ENCODE measurements at places on chromosomes 1 and 21.

- DNase-seq = no peak
Observed at GRCh38 chr1:105485207-105485606, 1571.3 kb upstream of the PRMT6 start.

- no peak for DNase-seq
Observed at GRCh38 chr21:42193131-42193671, 25.7 kb upstream of the ABCG1 start.

DNA sequence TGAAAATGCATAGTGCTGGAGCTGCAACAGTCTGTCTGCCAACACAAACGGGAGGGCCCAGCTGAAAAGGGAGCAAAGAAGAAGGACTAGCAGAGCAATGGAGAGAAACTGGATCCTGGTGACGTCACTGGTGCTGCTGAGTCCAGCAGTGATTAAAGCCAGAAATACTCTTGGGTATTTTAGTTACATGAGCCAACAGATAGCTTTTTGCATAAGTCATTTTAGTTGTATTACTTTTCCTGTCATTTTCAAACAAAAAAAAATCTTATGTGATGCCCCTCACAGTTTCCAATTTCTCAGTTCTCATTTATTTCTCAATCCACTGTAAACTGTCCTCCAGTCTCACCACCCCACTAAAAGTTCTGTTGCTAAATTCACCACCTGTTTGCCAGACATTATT lies 38.7 kb upstream of the NEK7 start:
- DNase-seq = no peak

GRCh38 chr1:101008229-101008834 lies 17.3 kb downstream of the DPH5 start:
- no peak for DNase-seq

DNA sequence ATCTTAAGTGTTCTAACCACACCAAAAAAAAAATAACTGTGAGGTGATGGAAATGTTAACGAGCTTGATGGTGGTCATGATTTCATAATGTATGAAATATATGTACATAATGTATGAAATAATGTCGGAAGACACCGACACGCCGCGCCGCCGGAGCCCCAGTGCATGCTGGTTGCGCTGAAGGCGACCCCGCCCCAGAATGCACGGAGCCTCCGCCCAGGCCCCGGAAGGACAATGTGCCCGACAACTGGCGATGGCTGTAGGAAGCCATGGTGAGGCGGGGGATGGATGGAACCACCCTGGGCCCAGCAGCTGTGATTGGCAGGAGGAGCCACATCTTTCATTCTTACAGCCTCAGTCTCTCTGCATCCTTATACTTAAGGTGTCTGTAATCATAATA lies 7.4 kb downstream of the OR2T10 start:
- DNase-seq = no peak

- DNase-seq = no peak
Observed at GRCh38 chr21:37654596-37654995, 261.7 kb downstream of the KCNJ6 start.

GRCh38 chr21:38223893-38224540 lies 32.8 kb upstream of the KCNJ15 start:
- no peak for DNase-seq

- DNase-seq = no peak
Observed at GRCh38 chr1:147379889-147380288, 137.4 kb downstream of the CHD1L start.

DNA sequence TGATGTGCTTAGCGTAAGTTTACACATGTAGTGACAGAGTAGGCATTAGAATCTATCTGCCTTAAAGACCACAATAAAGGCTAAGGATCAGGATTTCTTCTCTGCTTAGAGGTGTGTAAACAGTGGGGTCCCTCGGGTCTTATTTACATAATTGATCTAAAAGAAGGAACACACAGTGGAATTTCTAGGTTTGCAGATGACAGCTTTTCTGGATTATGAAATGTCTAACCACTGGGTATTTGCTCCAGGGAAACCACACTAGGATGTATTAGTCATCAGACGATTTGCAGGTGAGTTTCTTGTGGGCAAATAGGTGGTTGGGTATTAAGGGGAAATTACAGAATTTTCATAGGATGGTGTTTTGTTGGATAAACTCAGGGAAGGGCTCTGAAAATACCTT lies 5.8 kb downstream of the LRRC8D start:
- DNase-seq = no peak

- no peak for DNase-seq
Observed at GRCh38 chr1:245501633-245502032, 346.8 kb downstream of the KIF26B start.

- no peak for DNase-seq
Observed at GRCh38 chr1:178593515-178593914, 80.6 kb downstream of the TEX35 start.

DNA sequence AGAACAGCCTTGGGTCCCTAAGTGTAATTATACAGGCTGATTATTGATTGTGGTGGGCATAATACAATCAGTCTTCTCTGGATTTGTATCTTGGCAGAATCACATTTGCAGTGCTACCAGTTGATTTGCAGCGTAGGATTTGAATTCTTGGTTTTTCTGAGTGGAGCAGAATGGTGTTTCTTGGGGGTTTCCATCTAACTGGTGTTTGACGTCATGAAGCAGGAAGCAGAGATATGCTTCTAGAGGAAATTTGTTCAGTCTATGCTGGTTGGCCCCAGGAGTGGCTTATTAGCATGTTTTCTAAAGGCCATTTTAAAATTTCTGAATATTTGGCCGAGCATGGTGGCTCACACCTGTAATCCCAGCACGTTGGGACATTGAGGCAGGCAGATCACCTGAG lies 3.4 kb downstream of the CTTNBP2NL start:
- DNase-seq = no peak

- no peak for DNase-seq
Observed at GRCh38 chr1:236689713-236690569, 3.6 kb downstream of the ACTN2 start.

DNA sequence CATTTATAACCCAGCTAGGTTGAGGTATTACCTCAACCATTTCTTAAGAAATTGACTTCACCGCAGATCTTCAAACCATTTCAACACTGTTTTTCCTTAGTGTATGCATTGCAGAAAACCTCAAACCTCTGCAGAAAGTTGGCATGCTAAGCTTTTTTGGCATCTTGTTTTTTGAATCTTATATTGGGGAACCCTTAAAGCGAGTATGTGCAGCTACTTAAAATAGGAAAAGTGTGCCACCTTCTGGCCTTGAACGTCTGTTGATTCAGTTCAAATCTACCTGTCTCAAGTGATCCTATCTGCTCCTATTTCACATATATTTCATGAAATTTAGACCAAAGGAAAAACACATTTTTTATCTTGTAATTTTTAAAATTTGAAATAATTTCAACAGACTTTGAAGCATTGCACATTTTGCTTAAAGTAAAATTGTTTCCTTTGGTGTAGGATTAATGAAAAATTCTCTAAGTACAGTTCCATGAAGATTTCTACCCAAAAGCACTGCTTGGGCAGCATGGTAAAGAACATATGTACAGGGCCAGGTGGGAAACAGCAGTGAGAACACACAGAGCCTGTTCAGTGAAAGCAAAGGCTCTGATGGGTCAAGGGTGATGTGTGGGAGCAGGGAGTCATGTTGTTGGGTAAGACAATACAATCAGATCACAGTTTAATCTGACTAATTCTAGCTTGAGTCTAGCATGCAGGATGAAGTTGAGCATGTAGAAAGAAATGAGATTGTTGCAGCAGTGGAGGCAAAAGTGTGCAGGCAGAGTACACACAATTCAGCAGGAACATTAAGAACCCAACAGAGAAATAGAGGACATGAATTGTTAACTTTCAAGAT lies 17.2 kb downstream of the HENMT1 start:
- DNase-seq = peak; percentile 60

- DNase-seq = no peak
Observed at GRCh38 chr1:99968214-99968613, 1.6 kb upstream of the SLC35A3 start.

DNA sequence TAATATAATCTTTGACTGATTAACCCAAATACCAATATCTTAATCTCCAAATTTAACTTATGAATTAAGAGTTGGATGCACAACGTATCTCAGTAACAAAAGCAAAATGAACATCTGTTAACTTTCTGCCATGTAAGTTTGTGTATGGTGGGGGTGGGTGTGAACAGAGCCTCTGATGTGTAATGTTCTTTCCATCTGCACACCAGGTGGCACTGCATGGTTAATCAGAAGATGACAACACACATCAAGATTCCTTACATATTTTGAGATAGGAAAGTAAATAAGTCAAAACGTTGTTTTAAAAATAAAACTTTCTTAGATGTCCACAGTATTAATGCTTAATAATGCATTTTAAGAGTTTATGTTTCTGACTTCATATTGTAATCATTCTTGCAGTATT lies 251.9 kb downstream of the DPYD start:
- no peak for DNase-seq

GRCh38 chr1:234148816-234149215 lies 224.4 kb upstream of the COA6 start:
- no peak for DNase-seq

GRCh38 chr1:15848929-15849774 lies 1.6 kb downstream of the SPEN start:
- peak; percentile 82 for DNase-seq

GRCh38 chr1:50779801-50780200 lies 180.3 kb downstream of the FAF1 start:
- no peak for DNase-seq

DNA sequence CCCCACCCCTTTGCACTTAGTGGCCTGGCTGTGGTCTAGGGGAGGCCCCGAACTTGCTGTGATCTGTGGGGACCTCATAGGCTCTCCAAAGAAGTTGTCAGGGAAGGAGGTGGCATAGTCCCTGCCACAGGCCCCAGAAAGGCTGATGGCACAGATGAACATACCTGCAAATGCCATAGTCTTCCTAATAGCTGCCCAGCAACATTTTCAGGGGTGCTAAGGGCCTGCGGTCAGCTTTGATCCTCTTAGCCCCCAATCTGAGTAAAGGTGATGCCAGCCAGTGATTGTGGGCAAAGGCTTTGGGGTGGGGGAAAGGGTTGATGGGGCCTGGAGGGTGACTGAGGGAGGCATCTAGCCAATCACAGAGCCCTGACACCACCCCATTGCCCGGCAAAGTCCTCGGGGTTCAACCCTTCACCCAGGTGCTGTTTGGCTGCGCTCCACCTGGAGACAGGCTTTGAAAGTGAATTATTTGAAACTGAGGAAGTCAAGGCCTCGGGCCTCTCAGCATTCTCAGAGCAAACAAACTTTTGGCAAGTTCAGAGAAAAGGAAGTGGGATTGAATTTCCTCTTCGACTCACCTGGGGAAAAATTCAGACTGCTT lies 35.8 kb downstream of the PAX7 start:
- no peak for DNase-seq

DNA sequence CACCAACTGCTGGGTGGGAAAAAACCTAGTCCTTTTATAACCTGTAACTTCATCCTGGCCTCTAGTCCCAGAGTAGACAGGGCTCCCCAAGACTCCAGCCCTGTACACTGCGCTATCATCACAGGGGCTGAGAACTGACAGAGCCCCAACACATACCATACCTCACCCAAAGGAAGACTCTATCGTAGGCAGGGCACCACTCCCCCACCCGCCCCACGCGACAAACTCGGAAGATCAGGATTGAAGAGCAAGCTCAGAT lies 15.8 kb downstream of the INPP5B start:
- no peak for DNase-seq
